Stimulated activated CD4-positive, alpha-beta T cell treated with anti-CD3 and anti-CD28 coated beads, Interleukin-12 subunit alpha, Interleukin-12 subunit beta, amount 100 ng/mL, for 4 hours (primary cell): ENCODE measurements at places on chromosomes 11 and 22.
A peak's percentile ranks its signal among the peaks of the same experiment; 100 is the strongest.

DNA sequence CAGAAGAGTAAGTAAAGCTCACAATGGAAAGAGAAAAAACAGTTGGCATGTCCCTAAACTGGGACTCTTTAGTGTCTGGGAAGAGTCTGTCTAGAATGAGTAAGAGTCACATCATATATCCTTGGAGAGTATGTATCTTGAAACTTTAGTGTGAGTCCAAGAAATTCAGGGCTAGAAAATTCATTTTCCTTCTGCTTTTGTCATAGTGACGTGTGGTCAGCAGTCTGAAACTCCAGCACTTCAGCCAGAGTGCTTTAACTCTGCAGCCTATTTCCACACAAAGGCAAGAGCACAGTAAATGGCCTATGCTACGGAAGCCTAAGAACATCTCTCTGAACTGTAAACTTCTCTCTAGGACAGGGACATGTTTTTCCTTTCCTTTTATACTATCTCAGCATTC is 174.1 kb downstream of the FAM181B start:
- no peak for DNase-seq

DNA sequence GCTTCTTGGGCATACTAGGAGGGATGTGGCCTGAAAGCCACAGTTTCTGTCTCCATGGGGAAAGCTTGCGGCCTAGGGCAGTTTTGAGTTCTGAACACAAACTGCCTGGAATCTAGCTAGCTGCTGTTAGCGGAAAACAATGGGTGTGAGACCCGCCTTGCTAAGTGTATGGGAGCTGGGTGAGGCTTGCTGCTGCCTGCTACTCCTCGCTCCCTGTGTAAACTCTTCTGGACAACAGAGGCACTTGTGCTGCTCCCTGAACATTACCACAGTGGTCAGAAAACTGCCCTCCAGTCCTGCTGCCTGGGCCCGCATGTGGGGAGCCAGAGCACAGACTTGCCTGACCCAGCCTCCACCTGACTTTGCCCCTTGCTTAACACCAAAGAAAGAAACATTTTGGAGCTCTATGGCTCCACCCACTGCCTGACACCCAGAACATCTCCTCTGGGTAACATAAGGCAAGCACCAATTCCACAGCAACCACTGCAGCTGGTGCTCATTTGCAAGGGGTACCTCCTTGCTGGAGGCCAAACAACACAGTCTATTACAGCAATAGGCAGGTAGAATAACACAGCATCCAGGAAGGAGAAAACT is 766.3 kb upstream of the RAG2 start:
- no peak for DNase-seq

GRCh38 chr11:128156486-128156885 is 430.9 kb downstream of the ETS1 start:
- no peak for DNase-seq

DNA sequence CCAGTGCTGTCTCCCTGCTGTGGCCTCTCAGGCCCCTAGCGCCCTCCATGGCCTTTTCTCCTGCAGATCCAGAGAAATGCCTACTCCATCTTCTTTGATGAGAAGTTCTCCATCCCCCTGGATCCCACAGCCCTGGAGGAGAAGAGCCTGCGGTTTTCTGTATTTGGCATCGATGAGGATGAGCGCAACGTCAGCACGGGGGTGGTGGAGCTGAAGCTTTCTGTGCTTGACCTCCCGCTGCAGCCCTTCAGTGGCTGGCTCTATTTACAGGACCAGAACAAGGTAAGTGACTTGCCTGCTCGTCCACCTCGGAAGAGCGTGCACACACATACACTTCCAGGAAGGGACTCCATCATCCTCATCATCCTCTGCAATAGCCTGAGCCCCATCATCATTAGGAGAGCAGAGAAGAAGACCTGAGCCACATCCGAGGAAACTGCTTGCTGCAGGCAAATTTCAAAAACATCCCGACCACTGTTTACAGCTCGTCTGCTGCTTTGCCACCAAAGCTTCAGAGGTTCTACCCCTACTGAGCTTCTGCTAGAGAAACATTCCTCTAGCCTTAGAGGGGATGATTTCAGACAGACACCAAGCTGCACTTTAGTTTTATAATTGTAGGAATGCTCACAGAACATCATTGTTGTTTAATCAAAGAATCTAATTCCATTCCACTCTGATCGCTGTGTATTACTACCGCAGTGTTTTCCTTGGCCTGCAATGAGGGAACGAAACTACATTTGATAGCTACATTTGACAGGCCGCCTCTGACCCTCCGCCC is 12.9 kb upstream of the RHOD start:
- no peak for DNase-seq

- no peak for DNase-seq
Measured at GRCh38 chr11:7564803-7565202, 51.0 kb downstream of the PPFIBP2 start.

GRCh38 chr11:134598368-134598767 is 186.3 kb upstream of the B3GAT1 start:
- no peak for DNase-seq

DNA sequence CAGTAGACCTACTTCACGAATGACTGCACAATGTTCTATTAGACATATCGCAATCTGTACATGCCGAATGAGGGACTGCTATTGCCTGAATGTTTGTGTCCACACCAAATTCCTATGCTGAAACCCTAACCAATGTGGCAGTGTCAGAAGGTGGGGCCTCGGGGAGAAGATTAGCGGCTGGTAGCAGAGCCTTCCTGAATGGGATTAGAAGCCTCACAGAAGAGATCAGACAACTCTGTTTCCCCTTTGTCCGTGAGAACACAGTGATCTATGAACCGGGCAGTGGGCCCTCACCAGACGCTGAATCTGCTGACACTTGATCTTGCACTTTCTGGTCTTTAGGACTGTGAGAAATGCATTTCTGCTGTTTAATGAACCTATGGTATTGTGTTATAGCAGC is 33.1 kb downstream of the LRFN4 start:
- no peak for DNase-seq

DNA sequence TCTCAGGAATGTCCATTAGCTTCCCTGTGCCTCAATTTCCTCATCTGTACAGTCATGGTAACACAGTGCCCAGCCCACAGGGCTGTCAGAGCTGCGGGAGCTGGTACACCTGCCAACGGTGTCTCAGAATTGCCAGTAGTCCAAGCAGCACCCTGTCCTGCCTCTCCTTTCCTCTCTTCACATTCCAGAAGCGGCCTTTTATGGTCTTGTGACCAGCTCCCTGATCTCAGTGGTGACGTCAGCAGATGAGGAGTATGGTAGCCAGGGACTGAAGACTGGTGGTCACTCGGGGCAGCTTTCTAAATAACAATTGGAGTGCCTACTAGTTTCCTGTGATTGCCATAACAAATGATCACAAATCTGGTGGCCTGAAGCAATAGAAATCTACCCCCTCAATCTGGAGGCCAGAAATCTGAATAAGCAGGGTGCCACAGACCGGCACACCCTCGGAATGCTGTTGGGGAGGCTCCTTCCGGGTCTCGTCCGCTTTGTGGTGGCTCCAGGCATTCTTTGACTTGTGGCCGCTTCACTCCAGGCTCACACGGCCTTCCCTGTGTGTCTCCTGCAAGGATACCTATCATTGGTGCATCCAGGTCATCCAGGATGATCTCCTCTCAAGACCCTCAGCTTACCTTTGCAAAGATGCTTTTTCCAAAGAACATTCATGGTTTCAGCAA is 2.1 kb downstream of the FADD start:
- no peak for DNase-seq

GRCh38 chr11:110470716-110471115 is 41.0 kb downstream of the FDX1 start:
- DNase-seq: no peak

GRCh38 chr11:110289472-110289871 is 6.9 kb downstream of the RDX start:
- DNase-seq: no peak

DNA sequence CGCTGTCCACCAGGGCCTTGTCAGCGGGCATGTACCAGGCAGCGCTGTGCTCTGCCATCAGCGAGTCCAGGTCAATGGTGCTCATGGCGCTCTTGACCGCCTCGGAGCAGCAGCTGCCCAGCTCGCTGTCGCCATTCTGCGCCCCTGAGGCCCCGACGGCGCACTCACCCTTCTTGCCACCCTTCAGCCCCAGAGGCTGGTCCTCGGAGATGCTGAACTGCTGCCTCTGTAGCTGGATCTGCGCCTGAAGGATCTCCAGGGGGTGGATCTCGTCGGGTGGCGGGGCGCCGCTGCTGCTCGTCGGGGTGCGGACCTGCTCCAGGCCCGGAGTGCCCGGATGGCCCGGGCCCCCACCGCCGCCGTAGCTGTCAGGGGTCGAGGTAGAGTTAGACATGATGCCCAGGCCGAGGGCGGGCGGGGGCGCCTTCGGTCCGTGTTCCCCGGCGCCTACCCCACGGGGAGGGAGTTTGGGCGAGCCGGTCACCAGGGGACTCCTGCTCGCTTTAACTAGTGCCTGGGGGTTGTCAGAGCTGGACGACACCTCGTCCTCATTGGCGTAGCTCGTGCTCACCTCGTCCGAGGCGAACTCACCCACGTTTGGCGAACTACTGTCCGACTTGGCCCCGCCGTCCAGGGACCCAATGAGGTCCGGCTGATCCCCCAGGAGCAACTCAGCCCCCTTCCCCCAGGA is 4.6 kb downstream of the MN1 start:
- DNase-seq: no peak

- DNase-seq: no peak
Measured at GRCh38 chr11:69250186-69251056, 43.5 kb upstream of the MYEOV start.

GRCh38 chr11:10809373-10810160 is 841 bp upstream of the EIF4G2 start:
- DNase-seq: peak; percentile 43

DNA sequence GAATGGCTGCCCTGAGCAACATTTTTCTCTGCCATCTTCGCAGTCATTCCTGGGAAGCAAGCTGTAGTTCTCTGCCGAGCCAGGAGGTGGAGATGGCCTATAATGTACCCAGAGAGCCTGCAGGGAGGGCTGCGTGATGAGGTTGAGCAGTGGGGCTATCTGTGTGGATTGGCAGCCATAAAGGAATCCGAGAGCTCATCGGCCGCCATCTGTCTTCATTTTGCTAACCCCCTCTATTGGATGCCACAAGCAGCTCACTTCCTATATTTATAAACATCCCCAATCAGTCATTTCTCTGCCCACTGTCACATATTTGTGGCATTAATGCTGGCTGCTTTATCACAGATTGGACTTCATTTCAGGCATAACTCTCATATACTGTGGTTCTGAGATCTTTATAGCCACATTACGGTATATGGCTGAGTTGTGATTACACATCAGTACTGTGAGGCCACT is 209.5 kb downstream of the NTM start:
- no peak for DNase-seq

GRCh38 chr11:46246521-46246920 is 30.9 kb upstream of the CREB3L1 start:
- DNase-seq: no peak

GRCh38 chr22:37526376-37526775 is 7.2 kb upstream of the CARD10 start:
- DNase-seq: no peak

GRCh38 chr22:49207008-49208003 is 620.4 kb downstream of the BRD1 start:
- DNase-seq: no peak

- no peak for DNase-seq
Measured at GRCh38 chr11:86761978-86762377, 38.4 kb upstream of the PRSS23 start.

GRCh38 chr11:75204685-75205563 is 35.6 kb upstream of the TPBGL start:
- DNase-seq: peak; percentile 84

GRCh38 chr11:1776331-1776851 is 12.7 kb upstream of the CTSD start:
- no peak for DNase-seq

DNA sequence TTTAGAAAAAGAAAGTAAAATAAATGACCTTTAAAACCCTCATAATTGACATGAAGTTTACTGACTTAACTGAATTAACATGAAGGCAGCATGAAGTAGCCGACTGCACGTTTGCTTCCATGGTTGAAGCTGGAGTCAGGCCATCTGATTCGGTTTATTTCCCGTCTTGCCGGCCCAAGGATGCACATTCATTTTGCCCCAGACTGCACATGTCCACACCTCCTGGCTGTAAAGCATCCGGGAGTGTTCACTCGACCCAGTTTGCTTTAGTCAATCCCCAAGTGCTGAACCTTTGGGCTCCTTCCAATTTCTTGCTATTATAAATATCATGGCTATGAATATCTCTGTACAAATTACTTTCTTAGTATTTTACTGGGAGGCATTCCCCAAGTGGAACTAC is 17.7 kb upstream of the TUB start:
- no peak for DNase-seq

- DNase-seq: no peak
Measured at GRCh38 chr11:46006418-46007070, 84.1 kb downstream of the LARGE2 start.

DNA sequence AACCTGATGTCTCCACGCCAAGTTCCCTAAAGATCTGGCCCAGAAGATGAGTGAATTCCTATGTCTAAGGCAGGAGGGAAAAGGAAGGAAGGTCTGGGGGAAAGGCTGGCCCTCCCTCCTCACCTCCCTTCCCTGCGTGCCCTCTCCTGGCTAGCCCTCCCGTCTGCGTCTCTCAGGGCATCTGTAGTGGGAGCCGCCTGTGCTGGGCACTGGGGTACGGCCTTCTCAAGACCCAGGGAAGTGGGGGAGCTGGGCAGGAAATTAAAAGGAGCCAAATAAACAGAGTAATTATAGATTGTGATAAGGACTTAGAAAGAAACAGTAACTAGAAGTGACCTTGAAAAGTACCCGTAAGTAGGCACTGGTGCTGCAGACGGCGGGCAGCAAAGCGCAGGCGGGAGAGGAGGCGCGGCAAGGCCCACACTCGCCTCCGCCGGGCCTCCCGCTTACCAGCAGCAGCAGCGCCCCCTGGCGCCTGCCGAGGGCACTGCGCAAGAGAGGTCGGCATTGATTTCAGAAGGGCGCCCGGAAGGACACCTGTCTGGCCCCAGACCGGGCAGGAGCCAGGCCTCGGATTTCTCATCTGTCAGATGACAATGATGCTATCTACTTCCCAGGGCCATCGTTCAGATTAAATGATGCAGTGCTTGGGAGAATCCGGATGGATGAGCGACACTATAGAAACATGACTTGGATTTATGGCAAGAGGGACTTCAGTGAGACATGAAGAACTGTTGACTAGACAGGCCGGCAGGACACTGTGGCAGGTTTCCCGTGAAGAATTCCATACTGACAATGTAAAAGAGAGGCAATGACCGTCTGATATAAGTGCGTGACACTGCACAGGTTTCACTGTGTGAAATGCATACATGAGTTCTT is 7.3 kb downstream of the KCNJ1 start:
- peak; percentile 70 for DNase-seq

- DNase-seq: no peak
Measured at GRCh38 chr22:39873965-39874364, 19.6 kb downstream of the ENTHD1 start.

GRCh38 chr22:36470994-36471331 is 10.5 kb downstream of the TXN2 start:
- no peak for DNase-seq
